ENCODE measurements at places on chromosomes 3 and 15.

DNA sequence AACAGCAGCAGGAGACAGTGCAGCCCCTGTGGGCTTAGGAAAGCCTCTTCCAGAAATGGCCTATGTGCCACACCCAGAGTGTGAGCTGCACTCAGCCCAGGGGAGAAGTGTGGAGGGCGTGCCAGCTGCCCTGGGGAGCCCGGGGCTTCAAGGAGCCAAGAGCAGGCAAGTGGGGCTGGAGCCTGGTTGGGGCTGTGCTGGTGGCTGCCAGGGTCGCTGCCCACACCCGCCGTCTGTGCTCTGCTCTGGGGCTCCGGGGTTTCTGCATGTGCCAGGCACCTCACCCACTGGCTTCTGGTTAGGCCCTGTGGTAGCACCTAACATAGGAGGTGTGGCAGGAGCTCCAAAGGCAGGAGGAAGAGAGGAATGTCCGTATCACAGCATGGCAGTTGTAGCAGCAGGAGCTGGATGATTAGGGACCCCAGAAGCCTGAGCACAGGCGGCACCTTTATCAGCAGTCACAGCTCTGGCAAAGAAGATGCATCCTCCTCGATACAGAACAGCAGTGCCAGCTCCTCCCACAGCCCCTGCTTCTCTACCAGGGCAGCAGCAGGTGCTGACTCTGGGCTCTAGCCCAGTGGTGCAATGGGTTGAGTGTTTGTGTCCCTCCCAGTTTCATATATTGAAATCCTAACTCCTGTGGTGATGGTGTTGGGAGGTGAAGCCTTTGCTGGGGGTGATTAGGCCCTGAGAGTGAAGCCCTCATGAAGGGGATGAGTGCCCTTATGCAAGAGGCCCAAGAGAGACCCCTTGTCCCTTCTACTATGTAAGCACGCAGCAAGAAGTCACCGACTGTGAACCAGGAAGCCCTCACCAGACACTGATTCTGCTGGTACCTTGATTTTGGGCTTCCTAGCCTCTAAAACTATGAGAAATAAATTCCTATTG is 70.0 kb upstream of the KLF13 start:
- no peak for DNase-seq

GRCh38 chr3:141407047-141407446 is 38.7 kb downstream of the ZBTB38 start:
- DNase-seq, result no peak

DNA sequence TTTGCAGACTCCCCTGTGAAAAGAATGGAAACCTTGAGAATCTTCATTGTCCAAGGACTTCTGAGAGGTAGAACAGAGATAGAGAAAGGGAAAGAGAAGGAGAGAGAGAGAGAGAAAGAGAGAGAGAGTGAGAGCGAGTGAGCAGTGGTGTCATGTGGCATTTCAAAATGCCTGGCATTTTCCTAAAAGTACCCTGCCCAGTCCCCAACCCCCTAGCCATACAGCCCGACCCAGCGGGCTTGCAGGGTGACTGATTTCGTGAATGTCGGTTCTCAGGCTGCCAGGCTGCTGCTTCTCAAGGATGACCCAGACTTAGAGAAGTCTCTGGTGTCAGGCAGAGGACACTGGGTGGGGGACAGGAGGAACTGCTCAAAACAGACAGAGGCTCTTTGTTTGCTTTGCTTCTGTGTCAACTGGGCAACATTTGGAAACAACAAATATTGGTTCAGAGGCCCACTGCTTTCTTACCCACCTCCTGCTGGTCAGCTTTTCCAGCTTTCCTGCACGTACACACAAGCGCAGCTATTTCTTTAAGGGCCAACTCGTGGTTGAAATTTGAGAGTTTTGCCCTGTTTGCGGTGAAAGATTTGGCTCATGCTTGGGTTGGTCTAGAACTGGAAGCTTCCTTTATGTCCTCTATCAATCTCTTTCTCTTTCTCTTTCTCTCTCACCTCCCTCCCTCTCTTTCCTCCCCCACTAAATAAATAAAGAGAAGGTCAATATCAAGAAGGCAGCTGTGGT is 3.7 kb upstream of the TF start:
- no peak for DNase-seq

DNA sequence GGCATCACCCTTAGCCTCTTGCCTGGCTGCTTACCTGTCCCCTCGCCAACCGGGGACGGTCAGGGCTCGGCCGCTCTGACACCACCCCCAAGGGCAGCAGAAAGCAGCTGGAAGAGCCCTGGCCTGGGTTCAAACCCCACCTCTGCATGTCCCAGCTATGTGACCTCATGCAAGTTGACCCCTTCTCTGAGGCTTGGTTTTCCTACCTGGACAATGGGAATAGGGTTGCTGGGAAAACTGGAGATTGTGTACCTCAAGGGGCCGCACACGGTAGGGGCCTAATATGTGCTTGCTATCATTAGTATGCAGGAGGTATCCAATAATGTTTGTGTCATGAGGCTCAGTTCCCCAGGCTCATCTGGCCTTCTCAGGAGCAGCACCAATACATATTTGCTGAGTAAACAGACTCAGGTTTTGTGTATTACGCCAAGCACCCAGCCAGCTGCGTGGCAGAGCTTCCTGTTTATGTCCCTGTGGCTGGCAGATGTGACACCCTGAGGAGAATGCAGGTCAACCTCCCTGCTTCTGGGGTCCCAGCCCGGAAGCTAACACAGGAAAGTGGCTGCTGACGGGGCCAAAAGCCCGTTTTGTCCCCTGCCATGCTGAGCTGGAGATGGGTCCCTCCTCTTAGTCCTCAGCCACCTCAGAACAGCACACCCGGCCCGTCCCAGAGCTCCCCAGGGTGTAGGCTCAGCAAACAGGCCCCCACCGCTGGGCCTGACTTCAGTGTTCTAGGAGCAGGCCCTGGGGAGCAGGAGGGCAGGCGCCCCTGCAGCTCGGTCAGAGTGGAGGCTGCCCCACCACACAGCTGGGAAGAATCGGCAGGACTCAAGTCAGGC is 29.7 kb downstream of the PLXND1 start:
- DNase-seq, result no peak

GRCh38 chr3:57943525-57944495 is 64.4 kb upstream of the FLNB start:
- no peak for DNase-seq

DNA sequence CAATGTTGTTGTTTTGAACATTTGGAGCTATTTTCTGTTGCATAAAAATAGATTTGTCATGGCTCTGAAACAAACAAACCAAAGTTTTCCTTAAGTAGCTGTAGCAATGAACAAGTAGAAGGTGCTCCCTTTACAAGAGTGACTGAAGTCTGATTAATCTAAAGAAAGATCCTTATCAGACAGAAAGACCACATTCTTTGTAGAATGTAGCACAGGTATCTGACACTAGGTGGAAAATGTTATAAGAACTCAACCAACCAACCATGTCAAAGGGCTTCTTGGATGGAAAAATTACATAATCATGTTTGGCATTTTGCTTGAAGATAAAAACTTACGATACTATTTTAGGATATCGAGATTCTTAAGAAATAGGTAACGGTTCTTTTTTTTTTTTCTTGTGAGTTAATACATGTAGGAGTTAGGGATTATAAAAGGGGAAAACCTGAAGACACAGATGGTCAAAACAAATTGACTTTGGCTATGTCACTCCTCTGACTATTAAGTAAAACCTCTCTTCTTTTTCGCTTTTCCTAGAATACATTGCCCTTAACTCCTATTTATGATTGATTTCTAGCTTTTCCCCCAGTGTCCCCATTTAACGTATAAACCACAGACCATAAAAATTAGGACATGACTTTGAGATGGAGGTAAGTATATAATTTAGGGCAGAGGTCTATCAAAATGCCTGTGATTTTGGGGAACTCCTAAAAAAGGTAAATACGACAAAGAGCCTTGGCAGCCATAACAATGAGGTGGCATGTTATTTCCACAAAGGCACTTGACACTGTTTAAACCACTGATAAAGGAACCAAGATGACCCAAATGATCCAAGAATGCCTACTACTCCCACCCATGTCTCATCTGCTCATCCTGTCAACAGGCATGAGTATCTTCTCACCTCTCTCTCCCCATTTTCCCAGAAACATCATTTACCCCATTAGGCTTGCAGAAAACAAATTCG is 72.0 kb downstream of the CCR4 start:
- no peak for DNase-seq

DNA sequence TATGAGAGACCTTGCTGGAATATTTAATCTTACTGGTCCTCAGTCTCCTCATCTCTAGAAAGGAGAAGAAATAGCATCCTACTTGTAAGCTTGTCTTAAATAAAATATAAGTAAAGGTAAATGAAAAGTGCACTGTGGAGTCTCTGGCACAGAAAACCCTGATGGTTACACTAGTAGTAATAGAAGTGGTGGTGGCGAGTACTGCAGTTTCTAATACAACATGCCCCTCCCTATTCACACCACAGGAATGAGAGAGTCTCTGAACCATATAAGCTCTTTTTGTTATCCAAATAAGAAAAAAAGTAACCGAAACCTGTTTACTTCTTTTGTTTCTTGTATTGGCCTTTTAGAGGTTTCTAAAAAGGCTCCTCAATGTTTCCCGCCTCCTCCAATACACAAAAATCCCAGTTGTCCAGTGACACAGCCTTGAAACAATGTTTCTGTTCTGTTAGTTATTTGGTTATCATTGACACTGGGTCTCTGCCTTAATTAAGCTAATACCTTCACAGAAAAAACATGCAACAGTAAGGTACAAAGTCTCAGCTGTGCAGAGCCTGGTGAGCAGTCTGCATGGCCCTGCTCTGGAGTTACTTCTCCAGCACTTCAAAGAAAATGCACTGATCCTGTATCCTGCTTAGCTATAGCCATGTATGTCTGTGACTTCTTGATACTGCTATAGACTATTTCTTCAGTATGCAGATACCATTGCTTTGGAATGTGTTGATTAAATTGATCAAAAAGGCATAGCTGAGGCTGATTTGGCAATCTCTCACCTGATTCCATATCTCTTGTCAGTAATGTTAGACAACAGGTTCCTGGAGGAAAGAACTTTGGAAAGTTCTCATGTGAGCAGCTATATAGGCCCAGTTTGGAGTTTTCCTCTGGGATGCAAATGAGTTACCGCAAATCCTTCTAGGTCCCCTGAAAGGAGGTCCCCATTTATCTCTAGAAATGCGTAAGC is 315.6 kb upstream of the IL12A start:
- no peak for DNase-seq

DNA sequence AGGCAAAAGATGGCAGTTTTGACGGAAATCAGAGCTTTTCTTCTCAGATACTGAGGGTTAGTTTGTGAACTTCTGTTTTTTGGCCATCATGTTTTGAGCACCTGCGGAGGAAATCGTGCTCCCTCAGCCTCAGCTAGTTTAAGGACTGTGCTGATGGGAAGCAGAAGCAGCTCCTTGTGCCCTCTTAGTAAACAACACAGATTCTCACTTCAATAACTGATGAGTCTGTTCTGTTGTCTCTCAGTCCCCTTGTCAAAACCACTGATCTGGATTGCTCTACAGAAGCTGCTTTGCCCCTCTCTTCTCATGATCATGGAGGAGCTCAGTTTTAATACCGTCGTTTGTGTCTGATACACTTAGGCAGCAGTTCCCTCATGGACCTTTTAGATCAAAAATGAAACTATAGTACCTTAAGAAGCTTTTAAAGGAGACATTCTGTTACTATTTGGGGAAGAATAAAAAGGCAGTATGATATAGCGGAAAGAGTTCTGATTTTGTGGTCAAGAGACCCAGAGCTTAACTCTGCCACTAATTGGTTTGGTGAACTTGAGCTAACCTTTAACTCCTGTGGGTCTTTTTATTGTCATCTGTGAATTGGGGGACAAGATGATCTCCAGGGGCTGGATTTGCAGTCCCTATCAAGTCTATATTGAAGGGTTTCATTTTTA is 152.6 kb downstream of the BBX start:
- no peak for DNase-seq

GRCh38 chr15:91445695-91446228 is 345.7 kb downstream of the SV2B start:
- no peak for DNase-seq

- no peak for DNase-seq
Observed at GRCh38 chr3:112555535-112556170, 6.1 kb downstream of the ATG3 start.

DNA sequence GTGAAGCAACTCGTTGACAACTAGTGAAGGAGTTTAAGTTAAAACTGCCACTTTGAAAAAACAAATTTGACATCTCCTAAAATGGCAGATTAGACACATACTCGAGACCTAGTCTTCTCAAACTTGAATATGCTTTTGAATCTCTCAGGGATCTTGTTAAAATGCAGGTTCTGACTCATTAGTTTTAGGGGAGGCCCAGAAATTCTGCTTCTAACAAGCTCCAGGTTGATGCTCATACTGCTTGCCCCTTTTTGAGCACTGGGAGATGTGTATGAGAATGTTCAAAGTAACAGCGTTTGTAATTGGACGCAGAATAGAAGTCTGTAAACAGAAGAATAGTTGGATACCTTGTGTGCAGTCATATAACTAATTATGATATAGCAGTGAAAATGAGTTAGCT is 1.6 kb downstream of the C3orf38 start:
- no peak for DNase-seq

DNA sequence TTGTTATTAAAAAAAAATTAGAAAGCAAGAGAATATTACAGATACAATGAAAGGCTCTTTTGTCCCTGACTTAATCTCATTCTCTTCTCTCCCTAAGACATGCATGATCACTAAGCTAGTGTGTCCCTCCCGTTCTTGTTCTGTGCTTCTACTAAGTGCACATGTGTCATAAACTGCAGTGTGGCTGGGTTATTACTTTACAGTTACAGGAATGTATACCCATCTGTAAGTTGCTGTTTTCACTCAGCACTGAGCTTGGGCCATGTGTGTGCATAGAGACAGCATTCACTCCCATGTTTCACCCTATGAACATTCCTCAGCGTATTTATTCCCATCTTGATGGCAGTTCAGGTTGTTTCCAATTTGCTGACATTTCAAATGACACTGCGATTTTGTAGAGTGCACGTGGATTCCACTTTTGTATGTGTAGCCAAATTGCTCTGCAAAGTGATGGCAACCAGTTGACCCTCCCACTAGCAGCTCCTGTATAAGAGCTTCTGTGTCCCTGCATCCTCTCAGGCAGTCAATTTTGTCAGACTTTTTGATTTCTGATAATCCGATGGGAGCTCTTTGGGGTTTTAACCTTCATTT is 145.8 kb upstream of the UBE2E1 start:
- no peak for DNase-seq

GRCh38 chr3:80983753-80984152 is 777.7 kb downstream of the GBE1 start:
- DNase-seq, result no peak

- no peak for DNase-seq
Observed at GRCh38 chr15:31867536-31868442, 162.5 kb upstream of the CHRNA7 start.

DNA sequence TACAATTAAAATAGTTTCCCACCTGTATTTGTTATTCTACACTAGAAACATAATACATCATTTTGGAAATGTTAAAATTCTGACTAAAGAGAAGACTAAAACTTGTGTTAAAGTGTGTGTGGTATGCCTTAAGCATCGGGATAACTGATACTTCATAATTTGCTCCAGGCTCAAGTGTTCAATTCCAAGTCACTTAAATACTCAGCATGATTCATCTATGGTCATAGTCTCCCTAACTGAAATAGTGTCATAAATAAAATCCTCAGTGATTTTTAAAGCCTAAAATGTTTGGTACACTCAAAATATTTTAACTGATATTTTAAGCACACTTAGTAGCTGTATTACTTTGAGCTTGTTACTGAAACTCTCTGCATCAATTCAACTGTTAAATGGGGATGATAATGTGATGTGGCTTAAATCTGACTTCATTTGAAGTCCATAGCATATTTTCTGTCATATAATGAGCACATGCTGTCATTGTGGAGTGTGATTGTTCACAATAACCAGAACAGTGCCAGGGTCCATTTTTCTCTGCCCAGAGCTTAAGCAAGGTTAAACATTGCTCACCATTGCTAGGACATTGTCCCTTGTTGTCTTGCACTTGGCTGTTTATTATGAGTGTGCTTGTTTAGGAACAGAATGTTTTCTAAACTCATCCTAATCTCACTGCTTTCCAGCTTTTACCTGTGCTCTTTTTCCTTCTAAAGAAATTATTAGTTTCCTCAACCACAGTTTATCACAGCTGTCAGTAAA is 122.2 kb downstream of the KLHL25 start:
- no peak for DNase-seq
